ENCODE measurements at places on chromosomes 12 and 14.
A peak's percentile ranks its signal among the peaks of the same experiment; 100 is the strongest.

DNA sequence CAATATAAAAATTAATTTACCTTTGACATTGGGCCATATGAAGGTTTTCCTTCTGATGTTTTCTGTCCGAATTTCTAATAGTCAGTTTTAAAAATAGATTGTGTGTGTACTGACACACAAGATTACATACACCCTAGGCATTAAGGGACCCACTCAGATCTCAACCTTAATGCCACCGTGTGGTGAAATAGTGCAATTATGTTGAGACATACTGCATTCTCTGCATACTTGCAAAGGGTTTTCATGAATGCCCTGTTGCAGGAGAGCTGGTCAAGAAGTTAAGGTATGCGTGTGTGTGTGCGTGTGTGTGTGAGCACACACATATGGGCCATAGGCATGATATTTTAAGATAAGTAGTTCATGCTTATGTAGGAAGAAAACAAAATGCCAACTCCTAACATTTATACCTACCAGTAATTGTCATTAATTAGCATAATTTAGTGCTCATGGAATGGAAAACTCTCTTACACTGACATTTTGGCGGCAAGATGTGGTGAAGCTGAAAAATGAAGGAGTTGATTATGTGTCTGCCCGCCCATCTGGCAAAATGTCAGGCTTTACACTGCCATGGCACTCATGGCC, 58.8 kb downstream of the PIK3C2G start:
- DNase-seq, result peak; percentile 87

DNA sequence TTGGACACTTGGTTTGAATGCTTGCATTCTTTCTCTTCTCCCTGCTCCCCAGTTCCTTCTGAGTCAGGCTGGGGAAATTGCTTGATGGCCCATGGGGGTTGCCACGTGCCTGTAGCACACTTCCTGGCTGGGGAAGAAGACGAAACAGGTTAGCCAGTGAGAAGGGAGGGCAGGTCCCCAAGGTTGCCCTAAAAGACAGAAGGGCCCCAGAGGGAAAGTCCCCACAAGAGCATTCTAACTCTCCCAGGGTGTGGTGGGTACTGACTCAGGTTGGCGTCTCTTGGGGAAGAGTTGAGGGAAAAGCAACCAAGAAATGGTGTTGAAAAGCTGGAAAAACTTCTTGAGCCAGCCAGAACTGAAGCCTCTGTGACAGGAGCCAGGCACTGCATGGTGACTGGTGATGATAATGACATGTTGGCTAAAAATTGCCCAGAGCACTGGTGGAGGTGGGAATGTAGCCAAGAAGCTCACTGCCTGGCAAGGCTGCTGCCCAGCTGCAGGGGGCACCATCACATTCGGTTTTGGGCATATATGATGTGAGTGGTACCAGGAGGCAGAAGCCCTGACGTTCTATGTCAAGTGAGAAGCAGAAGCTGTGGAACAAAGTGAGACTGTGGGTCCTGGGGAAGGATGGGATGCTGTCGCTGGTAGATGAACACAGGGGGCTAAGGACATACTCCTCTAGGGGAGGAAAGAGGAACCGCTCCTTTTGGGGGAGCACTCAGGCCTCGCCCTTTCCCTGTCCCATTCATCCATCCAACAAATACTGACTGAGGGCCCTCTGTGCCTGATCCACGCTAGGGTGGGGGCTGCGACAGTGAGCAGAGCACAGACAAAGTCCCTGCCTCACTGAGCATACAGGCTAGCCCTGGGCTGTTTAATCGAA, 8.1 kb upstream of the RABGGTA start:
- DNase-seq, result no peak

GRCh38 chr12:13030541-13031291, 13.5 kb upstream of the FAM234B start:
- no peak for DNase-seq

DNA sequence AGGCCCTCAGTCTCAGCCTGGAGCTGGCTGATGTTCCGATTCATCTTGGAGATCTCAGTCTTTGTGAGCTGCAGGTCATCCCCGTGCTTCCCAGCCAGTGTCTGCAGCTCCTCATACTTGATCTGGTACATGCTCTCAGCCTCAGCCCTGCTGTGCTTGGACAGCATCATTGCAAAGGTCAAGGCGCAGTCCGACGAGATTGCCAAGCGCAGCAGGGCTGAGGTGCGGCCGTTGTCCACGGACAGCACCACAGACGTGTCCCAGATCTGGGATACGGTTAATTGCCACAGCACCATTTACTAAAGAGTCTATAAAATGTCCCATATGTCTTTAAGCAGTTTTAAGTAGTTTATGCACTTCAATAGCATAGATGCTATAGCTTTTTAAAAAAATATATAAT, 965.7 kb downstream of the FSCB start:
- DNase-seq, result no peak

GRCh38 chr12:114676142-114676741, 7.7 kb downstream of the TBX3 start:
- no peak for DNase-seq

DNA sequence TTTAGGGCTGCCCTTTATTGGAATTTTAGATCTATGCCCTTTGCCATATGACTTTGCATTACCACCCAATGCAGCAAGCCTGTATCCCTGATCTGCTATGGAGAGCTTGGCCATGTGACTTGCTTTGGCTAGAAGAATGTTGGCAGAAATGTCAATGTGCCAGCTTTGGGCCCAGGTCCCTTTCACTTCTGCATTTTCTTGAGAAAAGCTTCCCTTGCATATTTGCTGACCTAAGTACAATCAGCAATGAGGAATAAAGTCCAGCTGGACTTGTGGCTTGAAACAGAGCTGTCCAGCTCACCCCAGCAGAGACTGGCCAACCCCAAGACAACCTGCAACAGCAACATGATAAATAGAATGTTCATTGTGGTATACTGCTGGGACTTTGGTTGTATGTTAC, 135.9 kb downstream of the PAH start:
- no peak for DNase-seq

DNA sequence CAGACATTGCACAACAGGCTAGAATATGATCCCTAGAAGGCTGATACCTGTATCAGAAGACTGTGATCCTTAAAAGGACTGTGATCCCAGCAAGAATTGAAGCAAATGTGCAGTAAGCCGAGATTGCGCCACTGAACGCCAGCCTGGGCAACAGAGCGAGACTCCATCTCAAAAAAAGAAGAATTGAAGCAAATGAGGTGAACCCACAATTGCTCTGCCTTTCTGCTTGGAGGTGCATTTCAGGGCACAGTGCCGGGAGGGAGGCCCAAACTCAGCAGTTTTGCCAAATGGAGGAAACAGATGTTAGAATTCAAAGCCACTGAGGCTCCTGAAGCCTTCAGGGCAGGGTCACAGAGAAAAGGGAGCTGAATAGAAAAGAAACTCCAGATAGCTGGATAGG, 61.1 kb upstream of the COCH start:
- DNase-seq, result no peak

DNA sequence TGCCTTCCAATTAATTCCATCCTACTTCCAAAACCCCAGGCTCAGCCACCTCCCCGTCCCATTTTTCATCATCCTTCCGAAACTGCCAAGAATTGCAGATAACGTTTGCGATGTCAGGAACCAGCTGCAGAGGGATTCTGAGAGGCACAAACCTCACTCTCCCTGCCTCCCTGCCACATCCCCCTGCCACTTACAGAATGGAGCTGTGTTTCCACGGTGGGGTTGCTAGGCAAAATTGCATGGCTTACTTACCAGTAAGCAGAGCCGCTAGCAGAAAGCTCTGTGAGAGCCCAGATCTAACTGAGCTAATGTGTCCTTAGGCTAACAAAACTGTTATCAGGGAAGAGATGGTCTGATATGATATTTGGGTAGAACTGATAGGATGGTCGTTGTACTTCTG, 127.4 kb downstream of the KCNK10 start:
- no peak for DNase-seq

GRCh38 chr14:106200541-106201315, 674.3 kb downstream of the TMEM121 start:
- DNase-seq, result no peak

GRCh38 chr14:41303506-41303905, 303.2 kb upstream of the LRFN5 start:
- DNase-seq, result no peak

DNA sequence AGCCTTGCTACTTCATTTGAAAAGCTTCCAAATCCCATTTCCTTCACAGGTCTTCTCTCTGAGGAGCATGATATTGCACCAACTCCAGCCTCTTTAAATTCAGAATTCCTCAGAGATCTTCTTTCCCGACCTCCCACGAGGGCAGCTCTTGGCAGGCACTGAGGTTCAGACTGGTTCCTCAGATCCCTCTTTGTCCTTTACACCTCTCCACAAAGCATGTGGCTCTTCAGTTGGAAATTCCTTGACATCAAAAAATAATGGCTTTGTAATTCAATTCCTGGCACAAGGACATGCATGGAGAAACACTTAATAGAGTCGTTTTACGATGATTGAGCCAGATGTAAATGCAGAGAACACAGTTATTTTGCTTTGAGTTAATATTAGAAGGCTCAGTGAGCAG, 63.2 kb upstream of the TMX1 start:
- no peak for DNase-seq

GRCh38 chr12:30706476-30706875, 10.8 kb upstream of the IPO8 start:
- no peak for DNase-seq

DNA sequence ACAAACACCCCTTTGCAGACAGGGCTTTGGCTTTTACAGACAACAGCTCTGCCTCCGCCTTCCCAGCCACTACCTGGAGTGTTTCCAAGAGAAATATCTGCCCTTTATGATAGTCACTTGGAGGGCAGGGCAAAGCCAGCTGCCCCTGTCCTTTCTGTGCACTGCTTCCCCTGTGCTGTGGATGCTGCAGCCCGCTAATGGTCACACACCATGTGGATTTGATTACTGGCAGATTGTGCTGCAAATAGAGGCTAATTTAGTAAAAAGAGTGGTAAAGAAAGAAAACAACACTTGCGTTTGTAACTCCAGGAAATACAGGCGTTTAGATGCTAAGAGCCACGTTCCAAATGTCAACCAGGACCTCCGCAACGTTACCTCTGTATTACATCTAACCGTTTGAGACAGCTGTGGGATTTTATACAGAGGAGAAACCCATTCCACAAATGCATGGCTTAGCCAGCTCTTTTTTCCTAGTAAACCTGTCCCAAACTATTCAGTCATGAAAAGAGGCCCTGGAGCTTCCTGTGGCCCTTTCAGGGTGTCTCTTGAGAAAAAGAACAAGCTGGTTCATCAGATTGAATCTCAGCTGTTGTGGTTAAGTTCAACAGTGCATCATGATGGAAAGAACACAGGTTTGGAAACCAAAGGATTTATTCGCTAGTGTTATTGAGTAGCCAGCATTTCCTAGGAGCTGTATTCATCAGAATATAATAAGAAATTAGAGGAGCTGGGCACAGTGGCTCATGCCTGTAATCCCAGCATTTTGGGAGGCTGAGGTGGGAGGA, 30.1 kb upstream of the PWP1 start:
- DNase-seq, result no peak

DNA sequence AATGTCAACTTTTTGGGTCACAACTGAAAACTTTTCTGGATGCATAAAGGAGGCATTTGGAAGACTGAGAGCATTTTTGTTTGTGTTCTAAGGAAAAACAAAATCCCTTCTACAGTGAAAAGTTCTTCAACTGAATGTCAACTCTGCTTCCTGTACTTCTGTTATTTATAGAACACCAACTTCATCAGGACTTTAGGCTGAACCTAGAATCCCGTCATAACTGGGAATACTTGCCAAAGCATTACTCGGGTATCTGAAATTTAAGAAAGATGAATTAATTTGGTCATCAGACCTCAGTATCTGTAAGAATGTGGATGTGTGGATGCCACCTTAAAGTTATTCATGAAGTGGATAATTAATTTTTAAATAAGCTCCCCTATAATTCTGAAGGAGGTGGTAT, 73.2 kb downstream of the FERMT2 start:
- DNase-seq, result no peak

- no peak for DNase-seq
Measured at GRCh38 chr14:50011242-50011641, 105.1 kb downstream of the VCPKMT start.

DNA sequence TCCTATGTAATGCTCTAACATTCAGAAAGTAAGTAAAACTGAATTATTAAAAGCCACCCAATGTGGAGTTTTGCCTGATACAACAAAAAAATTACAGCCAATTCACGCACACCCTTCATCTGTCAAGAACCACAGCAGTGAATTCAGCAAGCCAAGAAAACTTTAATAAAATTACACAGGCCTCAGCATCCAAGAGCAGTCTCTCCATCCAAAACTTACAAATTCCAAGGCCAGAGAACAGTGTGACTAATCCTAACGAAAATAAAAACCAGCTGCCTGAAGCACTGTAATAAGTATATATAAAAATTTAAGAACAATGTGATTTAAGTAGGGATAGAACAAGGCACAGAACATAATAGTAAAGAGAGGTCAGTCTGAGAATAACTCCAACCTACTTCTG, 54.2 kb downstream of the SIX6 start:
- no peak for DNase-seq

DNA sequence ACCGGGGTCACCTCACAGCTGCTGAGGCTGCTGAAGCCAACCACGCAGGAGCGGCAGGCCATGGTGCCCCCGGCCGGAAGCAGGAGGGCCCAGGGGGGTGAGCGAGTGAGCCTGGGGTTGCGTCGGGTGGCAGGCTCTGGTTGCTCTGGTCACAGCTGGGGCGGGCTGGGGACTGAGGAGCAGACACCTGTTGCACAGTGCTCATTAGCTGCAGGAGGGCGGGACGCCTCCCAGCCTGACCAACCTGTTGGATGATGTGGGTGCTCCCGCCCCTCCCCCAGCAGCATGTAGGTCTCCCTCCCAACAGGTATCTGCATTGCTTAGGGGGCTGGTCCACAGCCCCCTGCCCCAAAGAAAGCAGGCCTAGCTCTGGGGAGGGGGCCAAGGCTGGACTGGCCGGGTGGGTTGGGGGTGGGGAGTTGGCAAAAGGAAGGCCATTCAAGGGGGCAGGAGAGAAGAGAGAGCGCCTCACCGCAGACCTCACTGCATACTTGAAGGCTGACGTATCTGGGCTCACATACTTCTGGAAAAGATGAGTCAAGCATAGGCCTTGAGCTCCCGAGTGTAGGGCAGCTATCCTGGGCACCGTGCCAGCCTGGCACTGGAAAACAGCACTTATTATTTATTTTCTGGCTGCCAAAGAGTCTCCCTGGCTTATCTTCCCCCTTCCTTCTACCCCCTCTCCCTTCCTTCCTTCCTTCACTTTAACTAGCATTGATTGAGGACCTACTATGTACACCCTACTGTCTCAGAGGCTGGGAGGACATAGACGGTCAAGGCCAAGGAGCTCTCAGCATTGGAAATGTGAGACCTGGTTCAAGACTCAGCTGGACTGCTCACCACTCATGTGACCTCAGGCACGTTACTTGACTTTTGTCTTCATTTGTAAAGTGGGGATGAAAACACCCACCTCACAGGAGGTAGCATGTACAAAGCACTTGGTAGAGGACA, at the start of gene KRT80:
KRT80 (minus strand) TSS at position 174 of the 951 bp plus-strand sequence; CDS start at position 62, 112 bp downstream.
- peak; percentile 42 for DNase-seq

- no peak for DNase-seq
Measured at GRCh38 chr12:11688379-11688778, 38.9 kb downstream of the ETV6 start.

- DNase-seq, result peak; percentile 23
Measured at GRCh38 chr14:103629503-103630121, 601 bp downstream of the KLC1 start.

- no peak for DNase-seq
Measured at GRCh38 chr12:31323391-31324115, 2.4 kb downstream of the SINHCAF start.

- no peak for DNase-seq
Measured at GRCh38 chr12:106671840-106672239, 89.0 kb downstream of the RFX4 start.

Measured in trophoblast cell (in vitro differentiated cells and primary cell).